ENCODE measurements at places on chromosomes 6 and 20.

DNA sequence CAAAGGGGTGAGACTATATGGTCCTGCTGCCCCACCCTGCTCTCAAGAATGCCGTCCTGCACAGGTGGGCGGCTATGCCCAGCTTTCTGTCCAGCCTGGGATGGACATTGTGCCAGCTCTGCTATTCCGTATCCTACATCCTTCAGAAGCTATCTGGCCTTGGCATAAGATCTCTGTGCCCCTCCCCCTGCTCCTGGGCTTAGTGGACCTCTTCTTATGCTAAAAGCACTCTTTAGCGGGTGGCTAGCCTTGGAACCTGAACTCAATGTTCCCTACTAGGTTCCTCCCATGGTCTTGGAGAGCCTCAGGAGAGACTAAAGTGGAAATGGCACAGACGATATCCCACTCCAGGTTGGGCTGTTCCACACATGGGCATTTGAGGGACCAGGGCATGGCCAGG lies 22.5 kb downstream of the SCUBE3 start:
- no peak for DNase-seq

- no peak for DNase-seq
These were observed 7.8 kb upstream of the NR2E1 start for GRCh38 chr6:108157981-108158525.

- DNase-seq = peak; percentile 59
These were observed 544 bp downstream of the SMIM29 start for GRCh38 chr6:34248198-34248726.

- DNase-seq = peak; percentile 85
These were observed 39.8 kb upstream of the ARHGAP18 start for GRCh38 chr6:129749749-129750120.

- DNase-seq = peak; percentile 71
These were observed 8.7 kb upstream of the CCN5 start for GRCh38 chr20:44706301-44707017.

DNA sequence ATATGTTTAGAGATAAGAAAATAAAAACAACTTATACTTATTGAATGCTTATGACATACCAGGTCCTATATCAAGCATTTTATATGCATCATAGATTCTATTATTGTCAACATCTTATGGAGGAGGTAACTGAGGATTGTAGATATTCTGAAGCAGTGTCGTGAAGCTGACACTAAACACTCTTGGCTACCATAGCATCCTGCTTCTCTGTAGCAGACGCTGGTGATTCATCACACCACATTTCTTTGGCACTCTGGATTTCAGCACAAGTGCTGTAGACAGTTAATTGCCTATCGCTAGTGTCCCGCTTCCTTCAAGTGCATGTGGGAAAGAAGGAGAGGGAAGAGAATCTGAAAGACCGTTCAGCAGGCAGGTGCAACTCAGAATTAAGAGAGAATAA lies 317.1 kb downstream of the PLCB1 start:
- DNase-seq = peak; percentile 62

GRCh38 chr20:58784321-58785074 lies 66.2 kb downstream of the GNAS-AS1 start:
- DNase-seq = no peak

DNA sequence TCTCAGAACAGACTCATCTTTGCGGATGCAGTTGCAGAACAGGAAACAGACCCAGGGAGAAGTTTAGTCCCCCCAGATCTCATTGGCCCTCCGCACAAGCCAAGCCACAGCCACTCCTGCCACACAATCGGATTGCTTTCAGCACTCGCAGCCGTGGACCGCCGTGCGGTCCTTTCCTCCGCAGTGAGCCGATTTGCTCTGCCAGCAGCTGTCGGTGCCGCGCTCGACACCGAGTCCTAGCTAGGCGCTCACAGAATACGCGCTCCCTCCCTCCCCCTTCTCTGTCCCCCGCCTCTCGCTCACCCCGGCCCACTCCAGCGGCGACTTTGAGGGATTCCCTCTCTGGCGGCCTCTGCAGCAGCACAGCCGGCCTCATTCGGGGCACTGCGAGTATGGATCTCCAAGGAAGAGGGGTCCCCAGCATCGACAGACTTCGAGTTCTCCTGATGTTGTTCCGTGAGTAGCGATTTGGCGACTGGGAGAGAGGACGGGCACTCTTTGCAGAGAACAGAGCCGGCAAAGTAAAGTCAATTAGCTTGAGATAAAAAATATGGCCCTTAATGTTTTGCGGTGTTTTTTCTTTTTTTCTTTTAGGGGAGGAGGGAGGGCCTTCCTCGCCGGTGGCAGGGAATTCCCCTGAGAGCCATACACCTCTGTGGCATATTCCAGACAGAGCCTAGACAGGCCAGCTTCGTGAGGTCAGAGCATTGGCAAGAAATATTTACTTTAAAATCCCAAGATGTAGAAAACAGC lies at the start of gene LAMP5:
LAMP5 (plus strand) TSS at position 130 of the 753 bp plus-strand sequence; CDS start at position 393, 263 bp downstream.
- DNase-seq = peak; percentile 31

- peak; percentile 50 for DNase-seq
These were observed 15.3 kb downstream of the TJAP1 start for GRCh38 chr6:43492673-43493072.

DNA sequence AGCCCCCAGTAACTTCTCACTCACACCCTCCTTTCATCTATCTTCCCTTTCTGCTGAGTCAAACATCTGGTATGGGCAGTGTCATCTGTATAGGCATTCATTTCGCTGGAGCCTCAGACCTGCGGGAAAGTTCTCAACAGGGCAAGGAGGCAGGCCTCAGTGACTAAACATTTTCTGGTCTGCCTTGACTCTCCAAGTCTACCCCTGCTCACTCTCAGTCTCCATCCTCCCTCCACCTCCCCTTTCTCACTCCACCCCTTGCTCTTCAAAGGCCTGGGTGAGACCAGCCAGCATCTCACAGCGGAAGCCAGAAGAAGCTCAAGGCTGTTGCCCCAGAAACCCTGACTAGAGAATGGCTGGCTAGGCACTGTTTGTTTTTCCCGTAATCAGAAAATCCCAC lies 105.0 kb upstream of the BEND6 start:
- DNase-seq = peak; percentile 87

DNA sequence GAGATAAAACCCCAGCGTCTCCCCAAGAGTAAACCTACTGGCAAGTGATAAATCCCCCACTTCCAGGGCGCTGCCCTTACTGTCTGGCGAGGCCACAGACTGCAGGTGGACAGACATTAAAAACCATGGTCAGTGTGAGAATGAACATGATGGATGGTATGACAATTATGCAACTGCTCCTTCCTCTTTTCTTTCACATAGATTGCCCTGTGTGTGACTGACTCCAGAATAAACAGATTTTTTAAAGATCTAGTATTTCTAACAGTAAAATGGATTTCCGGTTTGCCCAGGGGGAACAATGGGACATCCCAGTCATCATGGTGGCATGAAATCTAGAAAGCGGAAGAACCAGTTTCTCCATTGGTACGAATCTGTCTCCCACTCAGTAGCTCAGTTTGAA lies 153.7 kb downstream of the FOXC1 start:
- DNase-seq = no peak

DNA sequence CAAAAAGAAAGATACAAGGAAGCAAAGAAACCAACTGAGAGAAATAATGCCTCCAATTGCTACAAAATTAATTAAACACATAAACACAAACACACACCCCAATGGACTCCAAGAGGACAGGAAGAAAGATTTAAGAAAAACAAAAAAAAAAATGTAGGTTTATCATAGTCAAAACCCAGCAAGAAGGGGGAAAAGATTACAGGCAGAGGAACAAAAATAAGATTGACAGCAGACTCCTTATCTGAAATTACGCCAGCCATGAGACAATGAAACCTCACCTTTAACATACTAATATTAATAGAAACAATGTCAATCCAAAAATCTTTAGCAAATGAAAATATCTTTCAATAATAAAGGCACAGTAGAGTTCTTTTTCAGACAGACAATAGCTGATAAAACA lies 155.8 kb downstream of the RNGTT start:
- DNase-seq = no peak

- DNase-seq = no peak
These were observed 3.9 kb downstream of the FABP7 start for GRCh38 chr6:122783401-122783800.

DNA sequence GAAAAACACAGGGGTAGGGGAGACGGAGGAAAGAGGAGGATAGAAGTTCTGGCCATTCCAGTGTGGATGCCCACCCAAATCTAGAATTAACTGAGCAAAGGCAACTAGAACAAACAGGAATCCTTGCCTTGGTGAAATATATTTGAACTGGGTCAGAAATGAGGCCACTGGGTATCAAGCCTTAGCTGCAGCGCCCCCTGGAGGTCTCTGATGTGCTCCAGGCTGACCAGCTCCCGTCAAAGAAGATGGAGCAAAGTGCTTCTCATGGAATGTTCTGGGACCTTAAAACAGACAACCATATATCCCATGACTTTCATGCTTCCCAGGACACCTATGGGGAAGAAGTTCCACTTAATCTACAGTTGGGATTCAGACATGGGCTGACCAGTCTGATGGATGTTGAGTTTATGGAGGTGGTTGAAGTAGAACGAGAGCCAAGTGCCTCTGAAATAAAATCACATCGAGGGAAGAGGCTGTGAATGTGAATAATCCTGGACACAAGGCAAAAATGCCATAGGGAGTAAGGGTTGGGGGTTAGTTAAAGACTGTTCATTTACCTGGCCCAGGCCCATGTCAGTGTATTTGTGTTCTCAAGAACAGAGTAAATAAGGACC lies 50.4 kb downstream of the HLA-DPB1 start:
- peak; percentile 52 for DNase-seq

DNA sequence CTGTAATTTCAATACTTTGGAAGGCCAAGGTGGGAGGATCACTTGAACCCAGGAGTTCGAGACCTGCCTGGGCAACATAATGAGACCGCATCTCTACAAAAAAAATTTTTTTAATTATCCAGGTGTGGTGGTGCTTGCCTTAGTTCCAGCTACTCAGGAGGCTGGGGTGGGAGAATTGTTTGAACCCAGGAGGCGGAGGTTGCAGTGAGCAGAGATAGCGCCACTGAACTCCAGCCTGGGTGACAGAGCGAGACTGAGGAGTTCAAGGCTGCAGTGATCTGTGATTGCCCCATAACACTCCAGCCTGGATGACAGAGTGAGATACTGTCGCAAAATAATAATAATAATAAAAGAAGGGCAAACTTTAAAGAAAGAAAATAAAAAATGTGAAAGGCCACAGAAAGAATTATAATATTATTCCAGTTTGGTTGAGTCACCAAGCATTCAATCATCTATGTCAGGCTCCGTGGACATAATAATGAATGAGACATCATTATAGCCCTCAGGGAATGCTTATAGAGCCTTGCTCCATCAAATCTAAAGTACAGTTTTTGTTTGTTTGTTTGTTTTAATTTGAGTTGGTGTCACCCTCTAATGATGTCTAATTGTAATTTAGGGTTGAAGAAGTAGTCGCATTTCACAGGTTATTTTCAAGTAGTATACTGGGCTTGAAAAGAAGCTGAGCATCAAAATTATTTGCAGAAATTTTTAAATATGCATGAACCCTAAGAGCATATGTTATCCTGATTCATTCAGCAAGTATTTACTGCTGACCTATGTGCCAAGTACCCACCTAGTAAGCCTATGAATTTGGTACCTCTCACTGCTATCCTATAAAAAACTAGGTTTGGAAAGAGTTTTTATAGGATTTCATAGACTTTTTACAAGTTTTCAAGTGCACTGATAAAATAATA lies 15.1 kb downstream of the GLYATL3 start:
- no peak for DNase-seq

DNA sequence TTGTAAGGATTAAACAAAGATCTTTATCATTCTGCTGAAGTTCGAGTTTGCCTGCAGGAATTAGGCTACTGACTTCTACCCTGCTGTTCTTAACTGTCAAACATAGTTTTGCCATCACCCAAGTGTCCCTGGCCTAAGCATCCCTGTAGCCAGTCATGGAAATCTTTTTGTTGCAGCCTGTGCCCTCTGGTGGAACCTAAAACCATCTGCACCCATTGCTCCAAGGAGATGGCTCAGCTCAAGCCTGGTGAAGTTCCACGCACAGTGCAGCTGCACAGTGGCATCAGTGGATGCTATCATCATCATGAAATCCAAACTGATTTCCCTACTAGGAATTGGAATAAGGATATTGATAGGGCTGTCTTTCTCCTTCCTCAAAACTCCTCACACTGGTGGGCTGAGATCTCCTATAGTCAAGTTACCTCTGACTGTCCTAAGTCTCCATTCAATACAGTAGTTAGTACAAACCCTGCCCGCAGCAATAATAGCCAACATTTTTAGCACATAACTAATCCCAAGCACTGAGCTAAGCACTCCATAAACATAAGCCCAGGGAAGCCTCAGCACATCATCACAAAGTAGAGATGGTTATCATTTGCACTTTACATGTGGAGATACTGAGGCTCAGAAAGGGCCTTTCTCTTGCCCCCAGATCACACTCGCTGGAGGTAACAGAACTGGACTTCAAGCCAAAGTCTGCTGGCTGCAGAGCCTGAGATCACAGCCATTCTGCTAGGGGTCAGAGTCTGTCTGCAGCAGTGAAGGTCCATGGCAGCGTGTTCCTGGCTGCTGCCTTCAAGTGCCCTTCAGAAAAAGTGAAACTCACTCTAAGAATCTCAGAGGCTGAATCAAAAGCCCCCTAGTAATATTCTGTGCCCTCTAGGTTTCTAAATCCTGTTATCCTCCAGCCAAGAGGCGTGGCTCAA lies 77.2 kb upstream of the MC3R start:
- no peak for DNase-seq

- no peak for DNase-seq
These were observed 1.6 kb downstream of the ADGRB3 start for GRCh38 chr6:68636666-68637065.

DNA sequence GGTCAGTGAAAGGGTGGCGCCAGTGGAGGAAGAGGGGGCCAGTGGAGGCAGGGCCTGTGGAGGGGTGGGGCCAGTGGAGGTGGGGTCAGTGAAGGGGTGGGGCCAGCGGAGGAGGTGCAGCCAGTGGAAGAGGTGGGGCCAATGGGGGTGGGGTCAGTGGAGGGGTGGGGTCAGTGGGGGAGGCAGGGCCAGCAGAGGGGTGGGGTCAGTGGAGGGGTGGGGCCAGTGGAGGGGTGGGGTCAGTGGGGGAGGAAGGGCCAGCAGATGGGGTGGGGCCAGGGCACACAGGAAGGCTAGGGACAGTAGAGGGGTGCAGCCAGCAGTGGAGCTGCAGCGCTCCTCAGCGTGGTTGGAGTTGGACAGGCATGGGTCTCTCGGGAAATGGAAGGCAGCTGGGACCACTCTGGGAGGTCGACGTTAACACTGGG lies 18.7 kb downstream of the ADRM1 start:
- DNase-seq = no peak

GRCh38 chr20:35181731-35182130 lies 9.9 kb downstream of the PROCR start:
- peak; percentile 59 for DNase-seq

DNA sequence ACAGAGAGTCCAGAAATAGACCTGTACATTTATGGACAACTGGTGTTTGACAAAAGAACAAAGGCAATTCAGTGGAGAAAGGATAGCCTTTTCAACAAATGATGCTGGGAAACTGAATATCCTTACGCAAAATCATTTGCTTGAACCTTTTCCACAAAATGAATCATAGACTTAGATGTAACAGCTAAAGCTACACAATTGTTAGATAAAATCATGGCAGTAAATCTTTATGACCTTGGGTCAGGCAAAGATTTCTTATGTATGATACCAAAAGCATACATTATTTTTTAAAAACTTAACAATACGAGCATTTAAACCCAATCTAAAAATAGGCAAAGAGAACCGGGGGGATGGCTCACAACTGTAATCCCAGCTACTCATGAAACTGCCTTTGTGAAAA lies 73.5 kb upstream of the DST start:
- DNase-seq = peak; percentile 68

GRCh38 chr6:7180751-7181150 lies 73.0 kb downstream of the RREB1 start:
- DNase-seq = no peak

All from EH (cell line).